ENCODE measurements at places on chromosomes 4 and X.

DNA sequence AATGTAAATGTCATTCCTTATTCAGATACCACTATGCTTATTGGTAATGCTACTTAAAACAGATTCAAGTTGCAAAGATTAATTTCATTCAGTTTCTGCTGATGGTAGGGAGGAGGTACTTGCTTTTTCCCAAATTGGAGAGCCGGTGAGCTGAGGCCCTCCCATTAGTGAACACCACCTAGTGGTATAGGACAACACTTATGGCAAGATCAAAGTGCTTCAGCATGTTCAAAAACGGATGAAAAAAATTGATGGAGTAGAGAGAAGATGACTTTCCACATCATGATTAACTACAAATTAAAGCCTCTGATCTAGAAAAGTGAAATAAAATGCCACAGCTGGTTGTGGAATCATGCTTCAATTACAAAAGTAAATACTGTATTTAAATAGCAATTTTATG lies 112.9 kb downstream of the MBNL3 start:
- no peak for DNase-seq

DNA sequence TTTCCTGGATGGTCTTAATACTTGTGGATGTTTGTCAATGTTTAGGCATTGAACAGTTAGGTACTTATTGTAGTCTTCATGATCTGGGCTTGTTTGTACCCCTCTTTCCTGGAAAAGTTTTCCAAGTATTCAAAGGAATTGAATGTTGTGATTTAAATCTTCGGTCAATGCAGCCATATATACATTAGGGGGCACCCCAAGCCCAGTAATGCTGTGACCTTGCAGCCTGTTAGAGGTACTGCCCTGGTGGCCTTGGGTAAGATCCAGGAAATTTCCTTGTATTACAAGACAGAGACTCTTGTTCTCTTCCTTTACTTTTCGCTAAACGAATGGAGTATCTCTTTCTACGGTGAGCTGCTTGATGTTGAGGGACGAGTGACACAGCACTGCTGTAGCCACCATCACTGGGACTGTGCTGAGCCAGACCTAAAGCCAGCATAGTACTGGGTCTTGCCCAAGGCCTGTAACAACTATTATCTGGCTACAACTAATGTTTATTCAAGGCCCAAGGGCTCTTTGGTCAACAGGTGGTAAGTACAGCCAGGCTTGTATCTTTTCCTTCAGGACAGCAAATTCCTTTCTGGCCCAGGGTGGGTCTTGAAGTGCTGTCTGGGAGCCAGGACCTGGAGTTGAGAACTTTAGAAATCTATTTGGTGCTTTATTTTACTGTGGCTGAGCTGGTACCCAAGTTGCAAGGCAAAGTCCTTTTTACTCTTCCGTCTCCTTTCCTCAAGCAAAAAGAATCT lies 118.3 kb upstream of the ATOH1 start:
- DNase-seq, result no peak

DNA sequence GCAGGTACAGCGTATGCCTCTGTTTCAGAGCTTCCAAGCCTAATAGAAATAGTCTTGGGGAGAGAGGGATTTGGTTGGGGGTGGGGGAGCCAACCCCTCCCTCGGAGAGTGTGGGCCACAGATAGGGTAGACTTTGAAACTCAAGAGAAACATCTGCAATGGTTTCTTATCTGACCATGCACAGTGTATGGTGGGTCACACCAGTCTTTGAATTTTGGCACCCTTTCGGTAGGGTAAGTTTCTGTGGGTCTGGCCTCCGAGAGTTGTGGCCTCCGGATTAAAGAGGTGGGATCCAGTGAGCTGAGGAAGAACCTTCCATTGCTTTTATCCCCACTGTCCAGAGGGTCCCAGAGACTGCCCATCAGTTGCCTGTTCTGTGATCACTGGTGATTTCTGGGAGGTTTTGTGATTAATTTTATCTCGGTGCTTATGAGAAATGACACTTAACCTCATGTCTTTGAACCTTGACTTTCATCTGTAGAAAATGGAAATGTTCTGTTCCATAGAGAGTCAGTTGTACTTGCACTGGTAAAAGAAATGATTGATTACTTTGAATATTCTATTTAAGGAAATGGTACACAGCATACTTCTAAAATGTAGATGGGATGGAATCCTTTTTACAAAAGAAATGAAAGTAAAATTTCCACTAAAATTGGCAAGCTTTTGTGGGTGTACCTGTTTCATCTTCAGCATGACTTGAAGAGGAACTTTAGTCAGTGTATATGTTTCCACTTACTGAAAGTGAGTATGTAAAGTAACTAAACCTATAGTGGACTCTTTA lies 62.7 kb downstream of the TMEM131L start:
- DNase-seq, result no peak

- DNase-seq, result no peak
Measured at GRCh38 chr4:1583859-1584258, 100.3 kb downstream of the FAM53A start.

DNA sequence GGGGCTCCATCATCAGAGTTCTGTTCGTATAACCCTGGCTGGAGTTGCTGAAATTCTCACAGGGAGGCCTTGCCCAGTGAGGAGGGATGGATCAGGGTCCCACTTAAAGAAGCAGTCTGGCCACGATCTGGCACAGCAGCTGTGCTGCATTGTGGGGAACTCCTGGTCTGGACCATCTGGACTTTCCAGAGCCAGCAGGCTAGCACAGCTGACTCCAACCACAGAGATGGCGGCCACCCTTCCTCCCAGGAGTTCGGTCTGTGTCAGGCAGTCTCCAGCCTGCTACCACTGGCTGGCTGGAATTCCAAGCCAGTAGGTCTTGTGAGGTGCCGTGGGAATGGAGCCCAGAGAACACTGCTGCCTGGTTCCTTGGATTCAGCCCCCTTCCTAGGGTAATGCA lies 62.0 kb downstream of the SLAIN2 start:
- no peak for DNase-seq

DNA sequence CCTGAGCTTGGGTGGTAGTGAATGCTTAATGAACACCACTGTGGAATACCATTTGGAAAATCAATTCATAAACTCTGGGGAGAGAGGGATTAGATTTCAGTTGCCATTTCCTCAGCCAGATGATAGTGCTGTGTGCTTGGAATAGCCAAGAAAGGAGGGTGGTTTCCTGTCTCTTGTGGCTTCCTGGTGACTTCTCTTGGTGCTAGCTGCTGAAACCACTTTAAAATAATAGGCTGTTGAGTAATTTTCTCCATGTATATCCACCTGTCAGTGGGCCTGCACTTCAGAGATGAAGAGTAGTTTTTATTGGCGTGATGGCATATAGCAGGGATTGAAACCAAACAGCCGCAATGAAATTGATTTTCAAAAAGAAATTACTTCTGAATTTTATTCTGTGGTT lies 11.8 kb downstream of the EDA start:
- no peak for DNase-seq

- DNase-seq, result no peak
Measured at GRCh38 chr4:110480031-110480549, 4.1 kb downstream of the ENPEP start.

GRCh38 chr4:110091434-110092140 lies 106.8 kb downstream of the ELOVL6 start:
- DNase-seq, result no peak

GRCh38 chr4:169650227-169650936 lies 30.0 kb downstream of the CLCN3 start:
- DNase-seq, result no peak

DNA sequence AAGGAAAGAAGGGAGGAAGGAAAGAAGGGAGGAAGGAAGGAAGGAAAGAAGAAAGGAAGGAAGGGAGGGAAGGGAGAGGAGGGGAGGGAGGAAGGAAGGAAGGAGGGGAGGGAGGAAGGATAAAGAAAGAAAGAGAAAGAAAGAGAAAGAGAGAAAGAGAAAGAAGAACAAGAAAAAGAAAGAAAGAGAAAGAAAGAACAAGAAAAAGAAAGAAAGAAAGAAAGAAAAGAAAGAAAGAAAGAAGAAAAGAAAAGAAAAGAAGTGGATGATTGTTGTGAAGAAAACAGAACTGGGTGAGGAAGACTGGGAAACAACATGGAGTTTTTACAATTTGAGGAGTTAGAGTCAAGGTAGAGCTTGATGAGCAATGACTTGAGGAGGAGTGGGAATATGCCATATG lies 78.0 kb downstream of the EIF4E start:
- no peak for DNase-seq

DNA sequence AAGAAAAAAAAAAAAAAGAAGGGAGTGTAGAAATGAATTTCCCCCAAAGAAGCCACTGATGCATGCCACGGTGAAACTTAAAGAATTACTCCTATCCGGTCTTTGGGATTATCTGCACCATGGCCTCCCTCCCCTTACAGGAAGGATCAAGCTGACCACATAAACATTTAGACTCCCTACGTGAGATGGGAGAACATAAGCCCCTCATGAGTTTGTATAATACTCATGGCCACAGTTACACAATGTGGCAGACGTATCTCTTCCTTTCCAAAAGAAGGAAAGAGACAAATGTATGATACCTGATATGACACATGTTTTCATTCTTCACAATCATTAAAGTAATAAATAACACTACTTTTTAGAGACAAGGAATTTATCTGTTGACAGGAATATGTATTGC lies 3.3 kb upstream of the PTTG2 start:
- DNase-seq, result no peak

- DNase-seq, result no peak
Measured at GRCh38 chr4:88106205-88106604, 52.2 kb downstream of the ABCG2 start.

DNA sequence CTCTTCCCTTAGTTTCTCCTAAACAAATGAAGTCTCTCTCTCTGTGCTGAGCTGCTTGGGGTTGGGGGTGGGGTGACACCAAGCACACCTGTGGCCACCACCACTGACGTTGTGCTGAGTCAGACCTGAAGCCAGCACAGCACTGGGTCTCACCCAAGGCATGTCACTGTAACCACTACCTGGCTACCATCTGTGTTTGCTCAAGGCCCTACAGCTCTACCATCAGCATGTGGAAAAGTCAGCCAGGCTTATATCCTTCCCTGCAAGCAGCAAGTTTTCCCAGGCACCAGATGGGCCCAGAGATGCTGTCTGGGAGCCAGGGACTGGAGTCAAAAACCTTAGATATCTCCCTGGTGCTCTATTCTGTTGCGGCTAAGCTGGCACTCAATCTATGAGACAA lies 6.9 kb downstream of the CXCL10 start:
- DNase-seq, result no peak

- no peak for DNase-seq
Measured at GRCh38 chr4:41305476-41305875, 48.7 kb downstream of the UCHL1 start.

GRCh38 chrX:116142976-116143375 lies 27.6 kb upstream of the AGTR2 start:
- DNase-seq, result no peak

- DNase-seq, result no peak
Measured at GRCh38 chr4:55069248-55069647, 56.1 kb downstream of the KDR start.

DNA sequence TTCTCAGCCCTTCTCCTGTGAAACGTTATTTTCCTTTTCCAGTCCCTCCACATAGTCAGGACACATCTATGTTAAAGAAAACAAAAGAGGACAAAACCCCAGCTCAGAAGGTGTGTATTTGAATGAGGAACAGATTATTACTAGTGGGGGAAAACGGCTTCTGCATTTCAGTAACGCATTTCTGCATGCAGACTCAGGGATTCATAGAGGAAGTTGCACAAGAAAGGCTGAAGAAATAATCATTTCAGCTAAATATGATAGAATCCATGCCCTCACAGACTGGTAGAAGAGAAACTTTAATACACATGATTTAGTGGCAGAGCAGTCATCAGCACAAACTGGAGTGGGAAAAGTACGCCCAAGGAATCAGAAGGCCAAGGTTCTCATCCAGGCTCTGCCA lies 270.8 kb upstream of the FGF13 start:
- no peak for DNase-seq

DNA sequence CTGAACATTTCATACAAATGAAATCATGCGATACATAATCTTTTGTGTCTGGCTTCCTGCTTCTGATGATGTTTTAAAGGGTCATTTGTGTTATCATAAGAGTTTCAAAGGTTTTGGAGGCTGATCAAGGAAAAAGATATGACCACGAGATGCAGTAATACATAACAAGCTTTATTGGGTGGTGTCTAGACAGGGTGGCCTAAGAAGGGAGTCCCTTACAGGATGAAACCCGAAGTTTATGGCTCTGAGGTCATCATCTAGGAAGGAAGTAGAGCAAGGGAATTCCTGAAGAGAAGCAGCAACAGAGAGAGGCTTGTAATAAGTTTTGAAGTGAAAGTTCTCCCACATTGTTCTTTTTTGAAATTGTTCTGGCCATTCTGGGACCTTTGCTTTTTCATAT lies 40.8 kb upstream of the SOD3 start:
- no peak for DNase-seq

DNA sequence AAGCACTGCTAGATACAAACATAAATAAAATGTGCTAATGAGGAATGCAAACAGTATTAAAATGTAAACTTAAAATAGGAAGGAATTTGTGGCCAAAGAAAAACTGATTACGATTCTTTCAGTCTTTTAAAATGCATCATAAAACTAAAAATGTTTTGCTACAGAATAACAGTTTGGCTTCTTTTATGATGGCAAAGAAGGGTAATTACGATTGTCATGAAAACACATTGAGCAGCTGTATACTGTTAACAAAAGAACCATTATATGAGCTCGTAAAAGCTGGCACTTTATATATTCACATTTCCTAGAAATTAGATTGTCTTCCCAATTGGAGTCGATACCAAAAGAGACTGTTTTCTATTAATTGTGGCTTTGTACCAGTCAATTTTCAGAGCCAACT lies 290.4 kb downstream of the NR3C2 start:
- no peak for DNase-seq

DNA sequence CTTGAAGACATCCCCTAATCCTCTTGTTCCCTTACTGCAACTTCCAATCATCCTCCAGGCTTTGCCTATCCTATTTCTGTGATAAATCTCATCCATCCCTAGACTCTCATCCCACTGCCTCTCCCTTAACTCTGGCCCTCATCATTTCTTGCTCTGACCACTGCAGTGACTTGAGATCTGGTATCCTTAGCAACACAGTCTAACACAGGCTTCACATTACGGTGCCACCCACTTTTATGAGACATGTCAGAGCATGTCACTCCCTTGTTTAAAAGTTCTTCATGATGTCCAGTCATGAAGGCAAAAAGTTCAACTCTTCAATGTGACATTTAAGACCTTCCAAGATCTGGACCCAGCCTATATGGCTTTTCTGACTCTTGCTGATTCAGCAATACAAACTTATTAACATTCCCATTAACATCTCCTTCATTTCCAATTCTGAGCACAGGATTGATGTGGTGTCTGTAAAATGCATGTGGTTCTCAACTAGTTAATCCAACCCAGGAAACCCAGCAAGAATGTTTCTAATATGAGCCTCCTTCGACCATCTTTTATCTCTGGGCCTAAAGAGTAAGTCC lies 64.0 kb downstream of the OR13H1 start:
- no peak for DNase-seq

DNA sequence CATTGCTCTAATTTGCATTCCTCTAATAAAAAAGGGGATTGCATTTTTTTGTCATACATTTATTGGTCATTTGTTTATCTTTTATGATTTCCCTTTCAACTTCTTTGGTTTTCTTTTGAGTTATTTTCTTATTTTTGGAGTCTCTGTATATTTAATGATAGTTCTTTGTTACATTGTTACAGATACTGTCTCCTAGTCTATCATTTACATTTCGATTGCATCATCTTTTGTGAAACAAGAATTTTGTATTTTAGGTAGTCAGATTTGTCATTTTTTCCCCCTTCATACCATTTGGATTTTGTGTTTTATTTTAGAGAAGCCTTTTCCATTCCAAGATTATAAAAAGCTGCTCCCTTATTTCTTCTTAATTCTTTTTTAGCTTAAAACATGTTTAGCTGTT lies 37.1 kb downstream of the SNX25 start:
- no peak for DNase-seq
